NCI-H1436 treated with DMSO at 0.1 percent for 48 hours (cell line): ENCODE measurements at places on chromosomes 6 and 20.

DNA sequence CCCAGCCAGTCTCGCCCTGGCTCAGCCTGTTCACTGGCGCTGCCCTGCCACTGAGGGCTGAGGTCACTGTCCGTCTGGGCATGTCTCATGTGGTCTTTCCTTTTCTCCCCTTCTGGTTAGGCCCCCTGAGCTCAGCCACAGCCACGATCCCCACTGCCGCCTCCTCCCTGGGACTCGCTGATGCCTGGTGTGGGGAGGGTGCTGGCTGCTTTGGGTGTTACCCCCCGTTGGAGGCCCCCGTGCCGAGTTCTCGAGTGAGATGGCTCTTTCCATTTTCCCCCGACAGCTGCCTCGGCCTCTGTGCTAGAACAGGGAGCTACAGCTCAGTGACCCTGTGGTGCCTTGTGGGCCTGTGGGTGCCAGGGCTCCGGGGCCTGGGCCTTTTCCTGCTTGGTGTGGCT lies 14.9 kb upstream of the TCFL5 start:
- no peak for DNase-seq

- DNase-seq = no peak
Observed at GRCh38 chr6:1611572-1612298, 2.0 kb downstream of the FOXC1 start.

- no peak for DNase-seq
Observed at GRCh38 chr6:166926748-166927147, 29.6 kb downstream of the RNASET2 start.

DNA sequence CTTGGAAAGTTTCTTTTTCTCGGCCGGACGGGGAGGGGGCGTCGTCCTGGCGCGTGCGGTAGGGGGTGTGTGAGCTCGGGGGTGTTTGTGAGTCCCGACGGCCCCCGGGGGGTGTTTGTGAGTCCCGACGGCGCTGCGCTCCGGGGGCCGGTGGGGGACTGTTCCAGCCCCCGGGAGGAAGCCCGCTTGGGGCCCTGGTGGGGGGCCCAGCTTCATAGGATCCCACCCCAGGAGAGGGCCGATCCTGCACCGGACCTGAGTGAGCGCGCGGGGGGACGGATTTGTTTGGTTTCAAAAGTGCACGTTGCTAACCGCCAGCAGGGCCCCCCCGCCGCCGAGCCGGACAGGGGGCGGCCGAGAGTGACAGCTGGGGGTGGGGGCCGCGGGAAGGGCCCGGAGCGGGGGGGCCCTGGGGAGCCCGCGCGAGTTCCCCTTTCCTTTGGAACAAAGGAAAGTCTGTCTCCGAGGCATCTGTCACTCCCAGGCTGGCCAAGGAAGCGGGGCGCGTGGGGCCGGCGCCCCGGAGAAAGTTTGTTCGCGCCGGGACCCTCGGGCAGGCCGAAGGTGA lies 485 bp downstream of the TGIF2 start:
- no peak for DNase-seq

DNA sequence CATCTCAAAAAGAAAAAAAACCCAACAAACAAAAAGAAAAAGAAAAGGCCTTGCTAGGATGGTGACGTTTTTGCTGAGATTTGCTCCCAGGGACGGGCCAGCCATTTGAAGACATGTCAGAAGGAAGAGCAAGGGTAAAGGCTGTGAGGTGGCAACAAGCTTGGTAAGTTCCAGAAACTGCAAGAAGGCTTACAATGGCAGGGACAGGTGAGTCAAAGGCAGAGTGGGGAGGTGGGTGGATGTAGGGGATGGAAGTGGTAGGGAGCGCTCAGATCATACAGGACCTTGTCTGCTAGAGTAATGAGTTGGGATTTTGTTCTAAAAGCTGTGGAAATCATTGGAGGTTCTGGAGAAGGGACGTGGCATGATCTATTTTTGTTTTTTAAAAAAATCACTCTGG lies 4.3 kb downstream of the KIF3B start:
- DNase-seq = no peak

- DNase-seq = no peak
Observed at GRCh38 chr6:80742481-80742880, 636.0 kb downstream of the BCKDHB start.

- no peak for DNase-seq
Observed at GRCh38 chr20:58028123-58028522, 200.3 kb downstream of the ANKRD60 start.

DNA sequence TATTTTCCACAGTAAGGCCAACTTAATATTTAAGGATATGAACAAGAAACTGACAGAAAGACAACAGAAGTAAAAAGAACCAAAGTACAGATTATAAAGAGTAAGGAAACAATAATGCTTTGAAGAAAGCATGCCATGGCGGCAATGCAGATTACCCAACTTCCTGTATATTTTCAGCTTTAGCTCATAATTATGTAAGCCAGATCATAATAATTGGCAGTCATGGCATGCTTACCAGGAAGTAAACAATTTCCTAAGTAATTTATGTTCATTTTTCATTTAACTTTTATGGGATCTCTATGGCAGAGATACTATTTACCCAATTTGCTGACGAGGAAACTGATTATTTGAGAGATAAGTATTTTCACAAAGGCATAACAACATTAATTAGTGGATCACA lies 988.7 kb downstream of the HACE1 start:
- no peak for DNase-seq

GRCh38 chr6:145540741-145541140 lies 194.6 kb downstream of the EPM2A start:
- DNase-seq = no peak

GRCh38 chr6:83411731-83412130 lies 19.1 kb downstream of the ME1 start:
- DNase-seq = no peak

DNA sequence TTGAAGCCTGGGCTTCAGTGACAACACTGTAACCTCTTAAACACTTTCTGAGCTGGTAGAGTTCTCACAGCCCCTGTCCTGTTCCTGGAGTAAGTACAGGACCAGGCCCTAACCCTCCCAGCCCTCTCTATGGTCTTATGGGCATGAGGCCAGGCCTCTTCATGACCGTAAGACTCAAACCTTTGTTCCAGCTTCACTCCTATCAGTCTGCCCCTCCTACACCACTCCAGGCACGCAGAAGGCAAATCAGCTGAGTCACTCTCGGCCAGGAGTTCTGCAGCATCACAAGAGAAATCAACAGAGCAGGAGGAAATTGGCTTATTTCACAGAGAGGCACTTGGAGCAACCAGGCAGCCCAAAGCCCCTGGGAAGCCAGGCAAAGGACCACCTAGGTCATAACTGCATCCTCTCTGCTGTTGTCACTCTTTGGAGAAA lies 25.3 kb upstream of the CHD6 start:
- DNase-seq = peak; percentile 69

DNA sequence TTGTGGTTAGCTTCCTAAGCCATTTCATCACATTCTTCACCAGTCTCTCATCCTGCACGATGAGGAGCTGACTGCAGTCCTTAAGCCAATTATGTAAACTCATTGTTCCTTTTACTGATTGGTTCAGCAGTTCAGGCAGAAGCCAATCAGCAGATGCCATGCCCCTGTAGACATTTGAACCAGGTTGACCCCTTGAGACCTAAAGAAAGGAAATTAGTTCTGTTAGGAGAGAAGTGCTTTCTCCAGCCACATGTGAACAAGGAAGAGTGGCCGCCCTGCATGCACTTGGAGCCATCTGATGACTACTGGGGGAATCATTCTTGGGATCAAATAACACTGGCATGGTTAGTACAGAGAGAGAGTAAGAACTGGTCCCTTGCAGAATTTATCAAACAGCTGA lies 535.2 kb upstream of the ID4 start:
- DNase-seq = peak; percentile 65

GRCh38 chr6:139174961-139175360 lies 40.1 kb downstream of the HECA start:
- no peak for DNase-seq

GRCh38 chr6:54801669-54802068 lies 44.9 kb upstream of the FAM83B start:
- no peak for DNase-seq

GRCh38 chr6:154908723-154909122 lies 86.4 kb upstream of the TIAM2 start:
- DNase-seq = no peak

DNA sequence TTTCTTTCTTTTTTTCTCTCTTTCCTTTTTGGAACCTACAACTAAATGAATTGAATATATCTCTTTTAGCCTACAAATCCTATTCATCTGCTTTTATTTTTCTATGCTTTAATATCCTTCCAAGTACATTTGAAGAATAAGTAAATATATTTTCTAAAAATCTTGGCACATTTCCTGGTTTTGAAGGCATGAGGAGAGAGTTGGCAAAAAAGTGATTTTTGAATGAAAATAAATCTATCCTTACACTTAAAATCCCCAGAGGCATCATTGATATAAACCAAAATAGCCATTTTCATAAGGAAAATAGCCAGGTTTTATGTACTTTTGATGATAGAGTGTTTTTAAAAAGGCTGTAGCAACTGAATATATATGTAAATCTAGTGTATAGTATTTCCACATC lies 69.0 kb downstream of the SAMD5 start:
- no peak for DNase-seq

DNA sequence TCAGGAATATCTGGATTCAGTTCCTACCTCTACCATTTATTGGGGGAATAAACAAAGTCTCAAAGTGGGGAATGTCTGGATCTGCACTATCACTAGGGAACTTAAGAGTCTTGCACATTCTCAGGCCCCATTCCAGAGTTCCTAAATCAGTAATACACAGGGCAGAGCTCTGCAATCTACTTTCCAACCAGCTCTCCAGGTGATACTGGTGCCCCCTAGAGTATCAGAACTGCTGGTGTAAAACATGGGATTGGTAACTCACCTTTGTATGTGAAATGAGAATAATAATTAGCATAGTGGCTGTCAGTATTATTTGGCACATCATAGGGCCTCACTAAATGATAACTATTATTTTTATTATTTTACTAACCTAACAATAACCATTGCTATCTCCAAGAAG lies 278.8 kb upstream of the IMPG1 start:
- no peak for DNase-seq
